NCI-H1092 (cell line): ENCODE measurements at places on chromosomes 3 and 15.

- DNase-seq: no peak
These were observed 89.7 kb downstream of the LIPC start for GRCh38 chr15:58521293-58521991.

GRCh38 chr15:51751697-51752683, 593 bp downstream of the TMOD2 start:
- DNase-seq: no peak

- no peak for DNase-seq
These were observed 62.9 kb upstream of the VGLL4 start for GRCh38 chr3:11706604-11707003.

DNA sequence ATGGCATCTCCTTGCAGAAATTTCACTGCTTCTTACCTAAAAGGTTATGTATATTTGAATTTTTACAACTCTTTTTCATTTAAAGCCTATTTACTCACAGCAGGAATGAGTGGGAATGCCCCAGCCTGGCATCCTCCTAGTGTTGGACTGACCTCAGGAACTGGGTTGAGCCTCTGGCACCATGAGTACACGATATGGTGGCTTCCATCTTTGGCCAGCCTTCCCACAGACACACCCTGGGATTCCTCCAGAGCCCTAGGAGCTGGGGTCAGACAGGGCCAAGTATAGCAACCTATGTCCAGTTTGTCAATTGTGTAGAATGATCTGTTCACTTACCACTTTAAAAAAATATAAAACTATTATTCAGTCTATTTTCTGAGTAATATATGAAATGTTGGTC, 57.2 kb upstream of the HEG1 start:
- no peak for DNase-seq

DNA sequence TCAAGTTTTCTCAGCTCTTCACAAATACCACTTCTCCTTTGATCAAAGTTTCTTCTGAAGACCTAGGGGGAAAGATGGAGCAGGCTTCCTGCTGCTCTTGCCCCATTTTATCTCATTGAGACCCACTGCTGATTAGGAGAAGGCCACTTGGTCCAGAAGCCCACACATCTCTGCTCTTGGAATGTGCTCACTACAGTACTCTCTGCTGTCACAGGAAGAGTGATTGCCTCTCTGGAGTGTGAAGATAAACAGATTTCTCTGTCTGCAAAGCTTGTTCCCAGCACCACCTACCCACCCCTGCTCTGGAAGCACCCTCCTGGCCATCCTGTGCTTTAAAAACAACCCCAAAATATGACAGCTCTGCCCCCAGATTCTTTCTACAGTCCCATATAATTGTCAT, 41.3 kb upstream of the PRTG start:
- DNase-seq: no peak

DNA sequence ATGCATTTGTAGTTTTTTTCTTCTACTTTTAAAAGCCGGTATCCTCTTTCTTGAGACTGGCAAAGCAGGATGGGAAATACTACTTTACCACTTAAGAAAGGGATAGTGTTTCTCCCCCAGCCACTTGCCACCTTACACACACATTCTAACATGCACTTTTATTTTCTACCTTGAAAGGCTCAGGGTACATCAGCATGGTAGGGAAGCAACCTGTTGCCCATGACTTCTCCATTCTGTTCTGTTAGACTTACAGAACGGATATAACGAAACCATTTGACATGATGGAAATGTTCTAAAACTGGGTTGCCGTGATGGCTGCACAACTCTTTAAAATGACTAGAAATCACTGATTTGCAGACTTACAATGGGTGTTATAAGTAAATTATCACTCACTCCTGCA, 405.5 kb downstream of the SHQ1 start:
- DNase-seq: no peak

DNA sequence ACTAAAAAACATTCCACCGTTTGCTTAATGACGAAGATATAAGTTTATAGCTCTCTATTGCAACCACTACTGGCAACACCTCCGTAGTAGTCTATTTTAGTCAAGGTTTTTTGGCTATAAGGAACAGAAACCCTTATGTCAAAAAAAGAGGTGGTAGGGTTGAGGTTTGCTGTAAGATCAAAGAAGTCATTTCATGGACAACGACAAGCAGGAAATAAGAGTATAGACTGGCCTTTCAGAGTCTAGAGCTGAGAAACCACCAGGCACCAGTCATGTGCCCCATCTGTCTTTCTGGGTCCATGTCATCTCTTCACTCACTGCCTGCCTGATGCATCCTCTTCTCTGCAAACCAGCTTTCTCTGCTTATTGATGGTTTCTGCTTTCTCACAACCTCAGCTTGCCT, 42.7 kb downstream of the THBS1 start:
- no peak for DNase-seq

- no peak for DNase-seq
These were observed 193.7 kb upstream of the MME start for GRCh38 chr3:154886437-154886836.

DNA sequence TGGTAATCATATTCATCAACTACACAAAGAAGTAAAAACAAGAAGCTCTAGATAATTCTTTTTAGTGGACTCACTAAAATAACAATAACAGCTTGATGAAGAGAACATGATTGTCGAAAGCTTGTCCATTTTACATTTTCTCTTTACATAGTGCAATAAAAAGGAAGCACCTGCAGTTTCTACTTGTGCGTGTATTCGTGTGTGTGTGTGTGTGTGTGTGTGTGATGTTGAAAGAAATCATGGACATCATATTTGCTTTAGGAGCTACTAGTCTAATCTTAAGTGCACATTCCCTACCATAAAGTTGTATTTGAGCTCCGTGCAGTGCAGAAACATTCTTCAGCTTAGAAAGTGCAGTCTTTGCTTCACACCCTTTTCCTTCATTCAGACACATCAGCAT, 288.8 kb downstream of the ZBTB20 start:
- DNase-seq: no peak

GRCh38 chr3:195411836-195412235, 31.0 kb downstream of the ACAP2 start:
- DNase-seq: no peak

GRCh38 chr3:53496392-53496670, 1.9 kb downstream of the CACNA1D start:
- no peak for DNase-seq

GRCh38 chr15:50145451-50145872, 26.4 kb upstream of the ATP8B4 start:
- DNase-seq: peak; percentile 70

DNA sequence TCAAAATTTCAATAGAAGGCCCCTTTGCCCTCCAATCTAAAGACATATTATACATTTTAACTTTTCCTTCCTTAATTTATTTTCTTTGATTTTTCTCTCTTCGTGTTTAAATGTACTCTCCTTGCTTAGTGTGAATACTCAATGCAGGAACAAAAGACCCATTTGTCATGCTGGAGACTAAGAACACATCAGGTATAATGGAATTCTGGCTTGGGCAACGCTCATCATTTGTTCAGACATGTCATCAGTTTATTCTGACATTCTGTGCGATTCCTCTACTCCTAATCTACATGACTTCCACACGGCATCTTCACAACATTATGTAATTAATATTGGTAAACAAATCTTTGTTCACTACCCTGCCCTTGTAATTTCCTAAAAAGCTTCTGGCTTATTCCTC, 136.6 kb upstream of the LRRN1 start:
- DNase-seq: no peak

DNA sequence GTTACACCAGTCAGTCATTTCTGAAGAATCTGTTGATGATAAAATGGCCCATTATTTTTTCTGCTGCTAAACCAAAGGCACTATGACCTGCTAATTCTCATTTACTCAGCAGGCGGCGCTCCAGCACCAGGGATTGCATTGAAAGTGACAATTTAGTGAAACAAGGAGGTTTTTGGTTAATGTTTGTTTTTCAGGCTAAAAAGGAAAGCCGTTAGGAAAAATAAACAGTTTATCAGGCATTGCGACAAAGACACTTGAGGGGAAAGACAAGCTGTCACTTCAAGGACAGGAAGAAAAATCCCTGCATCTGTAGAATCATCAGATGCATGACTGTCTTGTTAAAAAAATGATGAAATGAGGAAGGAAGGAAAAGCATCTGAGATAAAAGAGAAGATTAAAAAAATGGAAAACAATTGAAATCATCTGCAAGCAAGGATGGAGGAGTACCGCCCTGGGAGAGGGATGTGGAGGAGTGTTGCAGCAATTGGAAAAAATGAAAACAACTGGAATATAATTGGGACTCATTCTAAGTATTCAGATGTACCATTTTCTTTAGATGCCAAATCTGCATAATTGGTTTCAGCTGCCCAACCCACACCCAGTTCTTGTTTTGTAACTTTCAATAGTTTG, 54.0 kb downstream of the NR1D2 start:
- peak; percentile 10 for DNase-seq

GRCh38 chr3:160478338-160478737, 28.8 kb upstream of the TRIM59 start:
- DNase-seq: no peak

GRCh38 chr3:59567661-59568060, 517.8 kb upstream of the CFAP20DC start:
- DNase-seq: no peak

DNA sequence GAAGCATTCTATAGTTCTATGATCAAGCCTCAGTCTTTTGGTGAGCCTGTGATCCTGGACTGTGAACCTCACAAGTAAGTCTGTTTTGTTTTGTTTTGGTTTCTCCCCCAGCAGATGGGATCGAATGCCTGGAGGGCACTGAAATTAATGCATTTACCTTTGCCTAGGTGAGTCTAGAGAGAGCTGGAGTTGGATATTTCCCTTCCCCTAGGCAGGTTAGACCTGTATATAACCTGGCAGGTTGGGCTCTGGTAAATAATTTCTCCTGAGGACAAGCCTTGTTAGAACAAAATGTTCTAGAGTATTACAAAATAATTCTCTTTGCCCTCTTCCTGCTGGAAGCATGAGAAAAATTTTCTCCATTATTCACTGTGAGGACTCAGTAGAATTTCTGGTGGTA, 211.9 kb downstream of the TPRG1 start:
- no peak for DNase-seq

DNA sequence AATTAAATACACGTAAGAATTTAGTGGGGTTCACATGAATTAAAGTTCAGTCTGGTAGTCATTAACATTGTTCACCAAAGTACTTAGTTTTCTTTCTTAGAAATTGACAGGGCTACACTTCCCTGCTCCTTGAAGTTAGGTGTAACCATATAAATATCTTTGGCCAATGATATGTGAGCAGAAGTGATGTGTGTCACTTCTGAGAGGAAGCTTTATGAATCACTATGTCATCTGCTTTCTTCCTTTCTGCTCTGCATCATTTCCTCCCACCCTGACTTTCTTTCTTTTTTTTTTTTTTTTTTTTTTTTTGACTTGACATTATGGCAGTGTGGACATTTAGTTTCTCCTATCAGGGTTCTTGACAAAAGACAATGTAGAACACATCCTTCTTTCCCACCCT, 156.2 kb upstream of the COL8A1 start:
- no peak for DNase-seq

DNA sequence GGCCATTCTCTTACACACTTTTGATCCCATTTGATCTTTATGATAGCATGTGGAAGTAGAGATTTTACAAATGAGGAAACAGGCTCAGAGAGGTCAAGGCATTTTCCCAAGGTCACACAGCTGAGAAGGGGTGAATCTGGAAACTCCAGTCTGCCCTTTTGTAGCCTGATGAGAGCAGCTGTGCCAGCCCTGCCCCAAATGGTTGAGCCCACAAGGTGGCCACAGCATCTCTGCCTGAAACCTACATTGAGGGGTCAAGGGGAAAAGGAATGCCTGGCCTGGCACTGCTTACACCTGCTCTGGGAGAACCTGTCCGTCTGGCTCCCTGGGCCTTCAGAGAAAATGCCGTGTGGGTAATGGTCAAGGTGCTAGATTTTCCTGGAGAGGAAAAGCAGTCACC, 200.2 kb upstream of the LINGO1 start:
- no peak for DNase-seq

DNA sequence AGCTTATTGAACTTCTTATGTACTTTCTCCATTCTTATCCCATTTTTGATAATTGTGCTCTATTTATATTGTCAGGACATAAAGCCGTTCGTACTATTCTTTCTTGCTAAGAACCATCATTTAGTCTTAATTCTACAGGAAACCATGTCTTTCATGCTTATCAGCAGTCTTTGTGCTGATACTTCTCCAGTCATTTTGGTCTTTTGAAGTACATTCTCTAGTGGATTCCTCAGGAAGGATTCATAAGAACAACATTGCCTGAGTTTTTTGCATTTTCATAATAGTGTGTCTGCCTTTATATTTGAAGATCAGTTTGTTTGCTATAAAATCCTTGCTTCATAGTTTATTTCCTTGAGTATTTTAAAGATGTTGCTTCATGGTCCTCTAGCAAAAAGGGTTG, 126.6 kb upstream of the NEO1 start:
- DNase-seq: no peak

DNA sequence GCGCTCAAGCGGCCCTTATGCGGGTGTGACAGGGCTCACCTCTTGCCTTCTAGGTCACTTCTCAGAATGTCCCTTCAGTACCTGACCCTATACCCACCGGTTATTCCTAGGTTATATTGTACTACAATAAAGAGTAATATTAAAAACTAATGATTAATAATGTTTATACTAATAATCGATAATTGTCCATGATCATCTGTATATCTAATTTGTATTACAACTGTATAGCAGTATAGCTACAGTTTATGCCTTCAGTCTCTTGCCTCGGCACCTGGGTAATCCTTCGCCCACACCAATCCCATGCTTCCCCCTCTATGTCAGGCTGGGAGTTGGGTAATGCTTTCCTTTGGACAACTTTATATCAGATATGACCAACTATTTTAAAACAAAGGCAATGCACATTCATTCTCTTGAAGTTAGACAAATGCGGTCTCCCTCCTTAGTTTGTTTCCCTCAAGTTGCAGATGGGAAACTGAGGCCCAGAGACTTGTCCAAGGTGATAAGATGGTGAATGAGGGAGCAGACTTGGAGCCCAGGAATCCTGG, 3.4 kb downstream of the FAH start:
- no peak for DNase-seq
